Activated CD8-positive, alpha-beta memory T cell treated with anti-CD3 and anti-CD28 coated beads for 1 hour (primary cell): ENCODE measurements at places on chromosomes 7 and 10.

- no peak for DNase-seq
These were observed 103.7 kb downstream of the NEUROD6 start for GRCh38 chr7:31236868-31237267.

- DNase-seq: no peak
These were observed 54.9 kb downstream of the JAZF1 start for GRCh38 chr7:28125431-28126409.

- DNase-seq: no peak
These were observed 7.5 kb downstream of the GRB10 start for GRCh38 chr7:50775231-50775630.

DNA sequence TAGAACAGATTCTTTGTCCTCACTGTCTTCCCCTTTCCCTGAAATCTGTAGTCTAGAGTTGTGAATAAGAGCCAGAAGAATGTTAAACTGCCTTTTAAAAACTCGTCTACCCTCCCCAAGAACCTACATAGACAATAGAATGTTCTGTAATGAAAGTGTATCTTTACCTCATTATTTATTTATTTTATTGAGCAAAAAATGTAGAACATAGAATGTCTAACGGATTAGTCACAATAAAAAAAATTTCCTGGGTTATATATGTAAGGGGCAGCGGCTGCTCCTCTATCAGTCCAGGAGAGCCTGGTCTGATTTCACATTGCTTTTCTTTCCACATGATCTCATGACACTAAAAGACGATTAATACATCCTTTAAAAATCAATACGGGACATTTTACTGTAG is 135.7 kb downstream of the SDK1 start:
- no peak for DNase-seq

DNA sequence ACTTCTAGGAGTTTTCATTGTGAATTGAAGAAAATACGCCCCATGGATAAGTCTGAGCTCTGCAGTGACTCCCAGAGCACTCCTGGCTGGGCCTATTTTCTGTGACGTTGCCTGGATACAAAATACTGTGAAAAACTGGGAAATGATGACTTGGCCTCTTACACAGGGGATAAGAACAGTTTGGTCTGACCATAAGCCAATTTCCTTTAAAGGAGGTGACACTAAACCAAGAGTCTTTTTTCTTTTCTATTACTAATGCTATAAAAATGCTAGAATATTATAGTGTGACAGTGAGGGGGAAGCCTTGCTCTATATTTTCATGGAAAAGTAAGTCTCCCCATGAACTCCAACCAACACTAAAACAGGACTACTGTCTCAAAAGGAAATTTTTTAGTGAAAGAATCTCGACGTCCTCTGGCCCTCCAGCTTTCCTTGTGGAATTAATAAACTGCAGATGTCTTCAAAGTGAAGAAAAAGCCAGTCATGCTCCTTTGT is 45.5 kb downstream of the MYOF start:
- no peak for DNase-seq

- DNase-seq: no peak
These were observed 614.1 kb upstream of the MGMT start for GRCh38 chr10:128852902-128853301.

DNA sequence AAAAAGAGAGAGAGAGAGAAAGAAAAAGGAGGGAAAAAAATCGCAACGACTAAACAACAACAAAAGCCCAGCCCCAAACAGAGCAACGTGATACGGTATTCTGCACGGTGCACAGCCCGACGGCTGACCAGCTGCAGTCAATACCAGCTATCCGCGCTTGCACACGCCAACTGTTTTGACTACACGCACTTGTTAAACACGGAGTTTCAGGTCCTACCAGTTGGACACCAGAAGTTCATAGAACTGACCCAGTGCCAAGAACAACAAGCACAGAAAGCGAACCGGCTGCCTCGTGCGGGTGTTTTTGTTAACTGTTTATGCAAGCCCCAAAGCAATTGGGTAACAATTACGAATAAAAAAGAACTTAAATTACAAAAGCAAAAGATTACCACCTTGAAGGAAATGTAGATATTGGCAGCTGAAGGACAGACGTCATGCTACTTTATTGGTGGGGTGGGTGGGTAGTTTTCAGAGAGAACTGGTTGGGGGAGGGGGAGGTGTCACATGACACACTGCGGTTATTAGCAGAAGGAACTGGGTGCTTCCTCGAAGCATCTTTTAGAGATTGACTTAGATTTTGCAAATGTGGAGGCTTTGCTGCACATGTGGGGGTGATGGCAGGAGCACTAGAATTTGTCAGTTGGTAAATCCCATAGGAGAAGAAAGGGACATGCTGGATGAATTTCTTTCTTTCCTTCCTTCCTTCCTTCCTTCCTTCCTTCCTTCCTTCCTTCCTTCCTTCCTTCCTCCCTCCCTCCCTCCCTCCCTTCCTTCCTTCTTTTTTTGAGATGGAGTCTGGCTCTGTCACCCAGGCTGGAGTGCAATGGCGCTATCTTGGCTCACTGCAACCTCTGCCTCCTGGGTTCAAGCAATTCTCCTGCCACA is 110.6 kb upstream of the EFCAB10 start:
- peak; percentile 30 for DNase-seq

DNA sequence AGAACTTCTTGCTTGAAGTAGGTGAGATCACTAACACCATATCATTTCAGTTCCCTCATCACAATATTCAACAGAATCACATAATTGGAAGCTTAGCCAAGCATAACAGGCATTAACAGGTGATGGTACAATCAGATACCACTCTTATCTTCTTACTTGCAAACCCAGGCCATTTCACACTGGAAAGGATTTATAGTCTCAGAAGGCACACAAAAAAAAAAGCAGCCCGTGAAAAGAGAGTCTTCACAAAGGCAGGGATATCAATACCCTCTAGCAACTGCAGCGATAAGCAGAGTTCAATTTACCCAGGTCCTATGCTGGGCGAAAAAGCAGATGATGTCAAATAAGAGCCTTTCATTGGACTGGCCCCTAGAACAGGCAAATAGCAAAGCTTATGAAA is 1082.4 kb downstream of the XPNPEP1 start:
- DNase-seq: no peak

DNA sequence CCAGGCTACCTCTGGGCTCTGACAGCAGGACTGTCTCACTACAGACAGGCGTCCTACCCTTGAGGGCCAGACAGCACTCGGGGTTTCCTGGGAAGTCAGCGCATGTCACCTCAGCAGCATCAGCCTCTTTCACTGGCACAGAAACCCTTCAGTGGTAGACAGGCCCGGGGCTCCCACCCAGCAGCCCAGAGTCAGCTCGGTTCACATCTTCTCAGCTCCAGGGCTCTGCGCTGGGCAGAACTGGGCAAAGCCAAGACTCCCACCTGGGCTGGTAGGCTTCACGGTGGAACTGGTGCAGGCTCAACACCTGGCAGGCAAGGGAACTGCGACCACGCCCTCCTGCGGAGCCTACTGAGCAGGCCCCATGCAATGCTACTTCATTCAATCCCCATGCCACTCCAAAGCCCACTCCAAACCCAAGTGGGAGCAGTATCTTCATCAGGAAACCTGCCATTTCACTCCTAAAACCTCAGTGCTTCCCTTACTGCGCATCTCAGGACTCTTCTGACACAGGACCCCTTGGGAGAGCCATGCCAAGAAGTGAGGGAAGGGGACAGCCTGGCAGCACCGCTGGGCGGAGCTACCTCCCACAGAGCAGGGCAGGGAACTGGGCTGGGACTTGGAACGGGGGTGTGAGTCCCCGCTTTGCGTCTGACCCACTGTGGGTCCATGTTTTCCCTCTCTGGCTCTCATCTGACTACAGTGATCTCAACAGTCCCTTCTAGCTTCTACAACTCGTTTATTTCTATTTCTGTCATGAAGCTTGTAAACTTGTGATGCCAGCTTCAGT is 60.4 kb downstream of the SCRN1 start:
- DNase-seq: no peak

- no peak for DNase-seq
These were observed 129.9 kb upstream of the ZNF32 start for GRCh38 chr10:43778571-43778970.

DNA sequence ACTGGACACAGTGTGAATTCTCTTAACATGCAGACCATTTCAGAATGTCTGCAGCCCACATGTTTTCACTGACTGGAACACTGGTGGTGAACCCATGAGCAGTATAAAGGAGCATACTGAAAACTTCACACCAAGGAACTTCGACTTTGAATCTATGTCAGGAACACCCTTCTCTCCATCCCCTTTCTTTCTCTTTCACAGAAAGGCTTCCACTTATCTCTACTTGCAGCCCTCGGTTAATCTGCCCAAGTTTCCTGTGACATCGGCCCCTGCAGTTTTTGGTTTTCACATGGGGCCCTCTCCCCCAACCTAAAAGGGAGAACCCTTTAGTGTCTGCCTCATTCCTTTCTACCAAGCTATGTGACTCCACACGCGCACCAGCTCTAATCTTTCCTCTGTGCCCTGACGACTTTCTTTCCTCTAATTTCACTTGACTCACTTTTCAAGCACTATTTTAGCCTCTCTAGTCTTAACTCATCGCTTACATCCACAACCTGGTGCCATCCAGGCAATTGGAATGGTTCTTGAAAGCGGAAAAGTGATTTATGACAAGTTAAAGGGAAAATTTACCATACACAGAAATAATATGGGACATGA is 70.1 kb downstream of the RELN start:
- no peak for DNase-seq

DNA sequence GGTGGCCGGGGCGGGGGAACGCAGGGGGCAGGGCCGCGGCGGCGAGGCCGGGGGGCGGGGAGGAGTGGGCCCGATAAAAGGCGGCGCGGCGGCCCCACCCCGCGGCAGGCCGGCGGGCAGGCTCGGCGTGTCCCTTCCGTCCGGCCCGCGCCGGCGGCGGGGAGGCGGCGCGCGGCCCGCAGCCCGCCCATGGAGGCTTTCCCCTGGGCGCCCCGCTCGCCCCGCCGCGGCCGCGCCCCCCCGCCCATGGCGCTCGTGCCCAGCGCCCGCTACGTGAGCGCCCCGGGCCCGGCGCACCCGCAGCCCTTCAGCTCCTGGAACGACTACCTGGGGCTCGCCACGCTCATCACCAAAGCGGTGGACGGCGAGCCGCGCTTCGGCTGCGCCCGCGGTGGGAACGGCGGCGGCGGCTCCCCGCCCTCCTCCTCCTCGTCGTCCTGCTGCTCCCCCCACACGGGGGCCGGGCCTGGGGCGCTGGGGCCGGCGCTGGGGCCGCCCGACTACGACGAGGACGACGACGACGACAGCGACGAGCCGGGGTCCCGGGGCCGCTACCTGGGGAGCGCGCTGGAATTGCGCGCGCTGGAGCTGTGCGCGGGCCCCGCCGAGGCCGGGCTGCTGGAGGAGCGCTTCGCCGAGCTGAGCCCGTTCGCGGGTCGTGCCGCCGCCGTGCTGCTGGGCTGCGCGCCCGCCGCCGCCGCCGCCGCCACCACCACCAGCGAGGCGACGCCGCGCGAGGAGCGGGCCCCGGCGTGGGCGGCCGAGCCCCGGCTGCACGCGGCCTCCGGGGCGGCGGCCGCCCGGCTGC is at the start of gene NANOS1:
Gene NANOS1, plus strand, starts transcription at position 102 of the 808 bp plus-strand sequence. Its CDS starts 88 bp downstream, at position 190.
- DNase-seq: no peak

- no peak for DNase-seq
These were observed 76.9 kb downstream of the GALNT17 start for GRCh38 chr7:71208881-71209280.

GRCh38 chr10:33274096-33274785 is 60.2 kb downstream of the NRP1 start:
- no peak for DNase-seq

- DNase-seq: no peak
These were observed 12.6 kb downstream of the TFAM start for GRCh38 chr10:58397830-58398229.

DNA sequence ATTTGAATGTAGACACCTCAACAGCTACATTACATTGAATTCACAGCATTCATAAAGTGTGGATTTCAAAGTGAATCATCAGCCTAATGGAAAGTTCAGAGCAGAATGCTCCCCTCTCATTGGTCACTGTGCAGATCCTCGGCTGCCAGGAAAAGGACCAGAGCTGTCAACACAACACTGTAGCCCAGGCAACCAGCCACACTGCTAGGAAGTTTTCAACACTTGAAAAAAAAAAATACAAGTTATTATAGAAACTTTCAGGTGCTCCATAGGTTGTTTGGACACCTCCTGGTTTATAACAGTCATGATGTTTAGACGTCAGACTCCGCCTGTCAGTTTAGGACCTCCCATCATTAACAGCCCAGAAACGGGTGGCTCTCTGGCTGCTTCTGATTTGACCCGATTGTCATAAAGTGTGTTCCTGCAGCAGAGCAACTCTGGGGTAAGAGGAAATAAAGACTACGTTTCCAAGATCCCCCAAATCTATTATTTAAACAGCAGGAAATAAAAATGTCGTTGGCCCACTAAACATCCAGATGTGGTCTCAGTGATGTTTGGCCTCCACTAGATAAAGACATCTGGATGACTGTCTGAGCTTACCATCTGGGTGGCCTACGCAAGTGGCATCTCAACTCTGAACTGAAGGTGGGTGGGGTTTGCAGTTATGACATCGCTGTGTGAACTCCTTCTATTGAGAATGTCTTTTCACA is 117.4 kb downstream of the CABCOCO1 start:
- DNase-seq: no peak

DNA sequence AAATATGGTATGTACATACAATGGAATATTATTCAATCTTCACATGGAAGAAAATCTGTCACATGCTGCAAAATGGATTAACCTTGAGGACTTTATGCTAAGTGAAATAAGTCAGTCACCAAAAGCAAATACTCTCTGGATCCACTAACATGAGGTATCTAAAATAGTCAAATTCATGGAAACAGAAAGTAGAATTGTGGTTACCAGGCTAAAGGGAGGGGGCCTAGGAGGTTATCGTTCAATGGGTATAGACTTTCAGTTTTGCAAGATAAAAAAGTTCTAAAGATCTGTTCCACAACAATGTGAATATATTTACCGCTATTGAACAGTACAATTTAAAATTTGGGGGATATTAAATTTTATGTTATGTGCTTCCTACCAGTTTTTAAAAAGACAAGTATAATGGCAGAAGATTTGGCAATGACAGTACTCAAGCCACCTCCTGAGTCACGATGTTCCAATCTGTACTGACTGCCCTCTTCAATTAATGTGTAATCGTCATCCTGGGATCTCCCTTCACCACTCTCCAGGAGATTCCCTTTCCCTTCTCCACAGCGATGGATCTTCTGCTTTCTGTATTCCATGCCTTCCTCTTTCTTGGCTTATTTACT is 32.3 kb upstream of the IL6 start:
- DNase-seq: no peak
